Uterus (tissue), 4 donors: ENCODE measurements at places on chromosomes 1 and 21. TPM values are rescaled to one million over a fixed set of nuclear protein-coding genes. Genes with fewer than 3 reads are reported as not detected.

BRDT gene
- total RNA-seq = not detected

DEPDC1 gene
- 18.1 TPM for total RNA-seq

MYOG gene
- not detected for total RNA-seq

RHBDL2 gene
- not detected for total RNA-seq

FCAMR gene
- not detected for total RNA-seq

RIPPLY3 gene
- total RNA-seq = not detected

NBPF3 gene
- total RNA-seq = 9.3 TPM

DNA sequence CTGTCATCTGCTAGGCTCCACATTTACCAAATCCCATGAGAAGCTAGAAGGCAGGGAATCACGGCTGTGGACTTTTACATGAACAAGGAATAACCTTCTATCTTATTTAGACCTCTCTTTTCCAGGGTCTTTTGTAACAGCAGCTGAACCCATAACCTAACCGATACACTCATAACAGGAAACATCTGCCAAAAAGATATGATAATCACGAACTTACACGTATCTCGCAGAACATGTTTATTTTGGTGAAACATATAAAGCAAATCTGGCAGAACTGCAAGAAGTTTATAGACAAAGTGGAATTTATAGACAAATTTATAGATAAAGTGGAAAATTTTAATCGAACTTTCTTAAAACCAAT lies 20.4 kb downstream of the TINAGL1 start:
- DNase-seq = no peak

DNA sequence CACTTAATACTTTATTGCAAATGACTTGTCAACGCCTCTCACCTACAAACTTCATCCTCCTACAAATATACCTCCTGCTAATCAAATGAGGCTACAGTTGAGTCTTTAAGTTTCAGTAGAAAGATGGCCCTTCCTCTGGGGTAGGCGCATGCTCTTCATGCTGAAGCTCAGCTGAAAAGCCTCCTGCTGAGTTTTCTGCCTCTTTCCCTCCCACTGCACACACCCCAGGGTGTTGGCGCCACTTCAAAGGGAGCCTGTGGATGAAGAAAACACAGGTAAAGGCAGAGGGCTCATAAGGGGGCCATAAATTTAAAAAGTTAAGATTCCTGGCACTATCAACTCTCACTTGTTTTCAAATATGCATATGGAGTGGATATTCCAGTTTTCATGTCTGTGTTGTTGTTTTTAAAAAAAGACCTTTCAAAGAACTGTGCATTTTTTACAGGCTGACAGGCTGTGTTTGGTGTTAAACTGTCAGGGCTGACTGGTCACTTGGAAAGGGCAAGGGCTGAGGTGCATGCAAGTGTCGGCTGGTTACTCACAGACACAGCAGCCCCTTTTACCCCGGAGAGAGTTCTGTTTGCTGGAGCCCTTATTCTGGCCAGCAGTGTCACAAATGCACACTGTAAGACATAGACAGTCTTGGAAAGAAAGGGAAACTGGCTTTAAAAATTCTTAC lies 42.9 kb upstream of the LGALS8 start:
- DNase-seq = no peak

DNA sequence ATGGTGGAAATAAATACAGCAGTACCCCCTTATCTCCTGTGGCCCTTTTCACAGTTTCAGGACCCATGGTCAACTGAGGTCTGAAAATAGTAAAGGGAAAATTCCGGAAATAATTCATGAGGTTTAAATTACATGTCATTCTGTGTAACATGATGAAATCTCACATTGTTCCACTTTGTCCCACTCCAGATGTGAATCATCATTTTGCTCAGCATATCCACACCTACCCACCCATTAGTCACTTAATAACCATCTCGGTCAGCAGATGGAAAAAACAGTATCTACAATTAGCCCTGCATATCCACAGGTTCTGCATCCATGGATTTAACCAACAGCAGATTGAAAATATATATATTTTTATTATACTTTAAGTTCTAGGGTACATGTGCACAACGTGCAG lies 86.9 kb upstream of the GORAB start:
- no peak for DNase-seq

- no peak for DNase-seq
Measured at GRCh38 chr1:118147522-118147921, 37.5 kb downstream of the SPAG17 start.

DNA sequence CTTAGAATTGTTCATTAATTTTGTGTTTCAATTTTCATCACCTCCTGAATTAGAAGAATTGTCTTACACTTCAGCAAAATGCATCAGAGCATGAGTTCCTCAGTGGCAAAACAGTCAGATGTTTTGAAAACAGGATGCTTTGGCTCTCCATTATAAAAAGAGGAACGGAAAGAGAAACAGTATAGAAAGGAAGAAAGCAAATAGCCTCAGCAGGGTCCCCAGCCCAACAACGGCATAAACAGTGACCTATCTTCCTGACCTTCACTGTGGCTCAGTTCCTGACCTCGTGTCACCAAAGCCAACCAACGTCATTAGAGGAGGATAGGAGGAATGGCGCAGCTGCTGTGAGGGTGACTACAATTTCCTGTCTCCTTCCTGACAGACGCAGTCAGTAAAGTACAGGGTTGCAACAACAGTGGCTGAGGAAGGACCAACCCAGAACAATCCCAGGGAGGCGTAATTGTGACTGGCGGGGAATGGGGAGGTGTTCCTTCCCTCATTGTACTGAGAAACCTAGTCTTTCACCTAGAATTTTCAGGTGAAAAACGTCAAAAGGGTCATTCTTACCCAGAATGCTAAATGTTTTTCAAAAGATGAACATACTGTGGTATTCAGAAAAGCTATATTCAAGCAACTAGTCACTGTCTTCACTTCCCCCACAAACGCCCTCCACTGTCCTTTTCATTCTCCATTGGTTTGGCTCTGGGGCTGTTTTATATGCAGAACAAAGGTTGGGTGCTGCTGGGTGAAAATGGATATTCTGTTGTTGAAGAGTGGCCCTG lies 197.9 kb upstream of the SGIP1 start:
- peak; percentile 35 for DNase-seq

- DNase-seq = no peak
Measured at GRCh38 chr1:15443281-15443680, 5.0 kb downstream of the CTRC start.

- no peak for DNase-seq
Measured at GRCh38 chr21:38807986-38808385, 2.3 kb downstream of the ETS2 start.

GRCh38 chr1:104884939-104885338 lies 1135.2 kb downstream of the AMY1C start:
- no peak for DNase-seq

- DNase-seq = no peak
Measured at GRCh38 chr1:64295561-64295960, 92.1 kb downstream of the UBE2U start.

DNA sequence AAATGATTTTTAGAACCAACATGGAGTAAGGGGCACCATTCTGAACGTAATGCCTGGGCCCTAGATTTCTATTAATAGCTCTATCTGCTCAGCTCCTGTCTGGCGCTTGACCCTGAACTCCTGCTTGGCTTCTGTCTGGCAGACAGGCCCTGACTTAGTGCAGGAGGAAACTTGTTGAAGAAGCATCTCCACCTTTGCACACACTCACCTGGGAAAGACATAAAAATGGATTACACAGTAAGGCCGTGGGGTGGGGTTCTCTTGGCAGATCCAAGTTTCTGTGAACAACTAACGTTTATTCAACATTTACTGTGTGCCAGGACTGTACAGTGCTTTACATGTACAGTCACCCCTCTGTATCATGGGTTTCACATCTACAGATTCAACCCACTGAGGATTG lies 62.1 kb upstream of the CNIH3 start:
- DNase-seq = no peak

GRCh38 chr1:36605942-36606640 lies 123.4 kb upstream of the CSF3R start:
- no peak for DNase-seq

- DNase-seq = no peak
Measured at GRCh38 chr1:25715888-25716287, 84.1 kb upstream of the SELENON start.

- DNase-seq = no peak
Measured at GRCh38 chr21:45150638-45151131, 76.3 kb downstream of the ADARB1 start.

- no peak for DNase-seq
Measured at GRCh38 chr1:54378157-54378873, 27.9 kb downstream of the SSBP3 start.
